ENCODE measurements at places on chromosomes 2 and 18. TPM values are rescaled to one million over a fixed set of nuclear protein-coding genes. Genes with fewer than 3 reads are reported as not detected.

TUBA4B gene
- not detected for total RNA-seq

CHRNA1 gene
- 0.33 TPM for total RNA-seq

CCDC148 gene
- total RNA-seq, result 1.0 TPM

SDC1 gene
- total RNA-seq, result 56.8 TPM

TGFA gene
- not detected for total RNA-seq

PRSS56 gene
- total RNA-seq, result not detected

SRSF7 gene
- total RNA-seq, result 118 TPM

RRM2 gene
- total RNA-seq, result 1.5 TPM

RASGRP3 gene
- 0.50 TPM for total RNA-seq

KLHL41 gene
- 3.8 TPM for total RNA-seq

PLCD4 gene
- 10.7 TPM for total RNA-seq

FTCDNL1 gene
- total RNA-seq, result 3.6 TPM

CD207 gene
- total RNA-seq, result not detected

UNC80 gene
- under 0.01 TPM for total RNA-seq

LRRTM4 gene
- total RNA-seq, result not detected

EPAS1 gene
- total RNA-seq, result 120 TPM

QPCT gene
- 3.9 TPM for total RNA-seq

TMEM163 gene
- not detected for total RNA-seq

POMC gene
- total RNA-seq, result 0.66 TPM

UPP2 gene
- total RNA-seq, result not detected

CCDC121 gene
- total RNA-seq, result 2.0 TPM

DES gene
- total RNA-seq, result 69.3 TPM

TEKT4 gene
- total RNA-seq, result not detected

SLC16A14 gene
- total RNA-seq, result 5.6 TPM

EPHA4 gene
- 12.8 TPM for total RNA-seq

CRACDL gene
- not detected for total RNA-seq

CHN1 gene
- total RNA-seq, result 203 TPM

RAB27B gene
- 0.77 TPM for total RNA-seq

LOXL3 gene
- 12.6 TPM for total RNA-seq

Data from fibroblast of lung (primary cell).